ENCODE measurements at places on chromosomes 3 and 15.

GRCh38 chr3:31980530-31981205, 394 bp downstream of the OSBPL10 start:
- no peak for DNase-seq

- DNase-seq: no peak
These were observed 149.0 kb downstream of the PGPEP1L start for GRCh38 chr15:98858610-98859023.

GRCh38 chr15:86493884-86494283, 414.2 kb downstream of the AGBL1 start:
- no peak for DNase-seq

DNA sequence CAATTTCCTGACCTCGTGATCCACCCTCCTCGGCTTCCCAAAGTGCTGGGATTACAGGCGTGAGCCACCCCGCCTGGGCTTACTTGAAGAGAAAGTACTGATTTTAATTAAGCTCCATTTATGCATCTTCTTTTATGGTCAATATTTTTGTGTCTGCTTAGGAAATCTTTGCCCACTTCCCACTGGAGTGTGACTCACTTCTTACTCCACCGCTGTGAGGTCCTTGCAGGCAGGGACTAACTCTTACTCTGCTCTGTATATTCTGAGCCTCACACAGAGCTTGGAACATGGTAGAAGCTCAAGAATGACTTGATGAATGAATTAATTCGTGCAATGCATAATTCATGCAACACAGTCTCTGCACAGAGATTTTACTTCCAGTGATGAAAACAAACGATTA, 2.9 kb upstream of the TM4SF19 start:
- DNase-seq: no peak

- DNase-seq: no peak
These were observed 55.9 kb upstream of the C3orf80 start for GRCh38 chr3:160169139-160169976.

- DNase-seq: peak; percentile 29
These were observed 150.5 kb downstream of the CFAP20DC start for GRCh38 chr3:58899159-58899952.

- DNase-seq: no peak
These were observed 56.5 kb upstream of the GATA2 start for GRCh38 chr3:128549283-128550112.

GRCh38 chr3:197736010-197736490, 654 bp downstream of the RUBCN start:
- peak; percentile 34 for DNase-seq

DNA sequence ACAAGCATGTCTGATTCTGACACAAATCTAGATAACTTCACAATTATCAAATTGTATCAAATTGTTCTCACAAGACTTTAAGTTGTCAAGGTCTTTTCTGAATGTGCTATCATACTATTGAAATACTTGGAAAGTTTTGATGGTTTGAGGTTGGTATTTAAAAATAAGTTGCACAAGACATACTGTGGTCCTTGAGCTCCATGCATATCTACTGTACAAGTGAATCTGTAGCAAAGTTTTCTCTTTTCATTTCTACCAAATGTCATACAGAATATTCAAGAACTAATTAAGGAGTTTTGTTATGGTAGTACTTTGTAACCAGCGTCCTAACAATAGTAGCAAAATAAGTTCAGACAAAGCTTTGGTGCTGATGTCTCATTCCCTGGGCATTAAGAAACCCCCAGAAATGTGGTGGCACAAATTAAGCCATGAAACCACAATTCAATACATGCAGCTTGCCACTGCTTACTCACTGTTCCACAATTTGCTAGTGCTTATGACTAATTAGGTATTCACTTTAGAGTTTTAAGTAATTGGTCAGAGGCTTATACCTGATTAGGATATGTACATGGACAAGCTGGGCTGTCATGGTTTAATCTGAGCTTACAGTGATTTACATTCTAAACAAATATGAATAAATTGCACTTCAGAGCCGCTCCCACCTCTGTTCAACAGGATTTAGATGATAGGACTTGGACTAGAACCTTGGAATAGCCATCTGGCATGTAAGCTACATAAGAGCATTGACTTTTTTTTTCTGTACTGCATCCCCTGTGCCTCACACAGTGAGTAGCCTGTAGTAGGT, 8.8 kb downstream of the TBC1D23 start:
- DNase-seq: no peak

GRCh38 chr15:69992348-69992747, 105.4 kb downstream of the TLE3 start:
- DNase-seq: no peak

DNA sequence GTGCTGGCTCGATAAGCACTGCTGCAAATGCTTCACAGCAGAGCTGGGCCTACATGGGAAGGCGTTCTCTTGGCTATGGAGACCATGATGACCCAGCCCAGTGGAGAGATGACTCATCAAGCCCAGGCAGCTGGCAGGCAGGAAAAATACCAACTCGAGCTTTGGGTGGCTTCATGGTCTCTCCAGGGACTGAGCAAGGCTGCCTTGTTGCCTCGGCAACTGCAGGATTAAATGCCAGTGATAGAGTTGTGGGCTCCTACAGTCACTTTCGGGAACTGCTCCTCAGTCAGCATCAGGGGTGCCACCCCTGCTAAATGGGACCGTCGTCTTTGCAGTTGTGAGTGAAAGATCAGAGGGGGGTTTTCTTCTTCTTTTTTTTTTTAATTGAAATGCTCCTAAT, 54.6 kb upstream of the MYZAP start:
- no peak for DNase-seq

DNA sequence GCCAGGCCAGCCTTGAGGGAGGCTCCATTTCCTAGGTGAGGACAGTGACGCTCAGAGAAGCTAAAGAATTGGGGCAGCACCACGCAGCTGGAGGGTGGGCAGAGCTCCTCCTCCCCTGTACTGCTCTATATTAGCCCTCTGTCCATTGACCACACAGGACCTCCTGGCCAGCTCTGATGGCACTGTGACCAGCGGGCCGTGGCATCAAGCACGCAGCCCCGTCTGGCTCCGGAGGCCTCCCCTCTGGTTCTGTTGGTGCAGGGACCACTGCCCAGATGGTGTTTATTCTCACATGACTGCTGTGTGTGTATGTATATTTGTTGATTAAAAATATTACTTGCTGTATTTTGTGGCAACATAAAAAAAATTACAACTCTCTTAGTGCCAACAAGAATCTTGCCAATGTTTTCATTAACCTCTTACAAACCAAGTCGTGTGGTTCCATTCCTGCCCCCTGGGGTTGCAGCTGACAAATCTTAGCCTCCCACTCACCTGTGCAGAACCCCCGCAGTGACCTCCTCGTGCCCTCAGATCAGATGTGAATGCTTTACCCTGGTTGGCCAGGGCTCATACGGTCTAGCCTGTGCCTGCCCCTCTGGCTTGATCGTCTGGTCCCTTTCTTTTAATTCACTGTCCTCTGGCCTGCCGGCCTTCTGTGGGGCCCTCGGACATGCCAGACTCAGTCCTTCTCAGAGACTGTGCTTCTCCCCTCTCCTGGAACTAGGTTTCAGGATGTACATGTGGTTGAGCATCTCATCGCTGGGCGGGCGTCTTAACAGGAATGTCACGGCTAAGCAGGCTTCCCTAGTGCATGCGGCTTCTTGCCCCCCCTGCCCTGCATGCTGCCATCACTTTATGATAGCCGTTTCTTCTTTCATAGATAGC, 14.8 kb downstream of the CHCHD6 start:
- DNase-seq: no peak

GRCh38 chr3:71786217-71786549, 1.2 kb upstream of the PROK2 start:
- DNase-seq: no peak

- no peak for DNase-seq
These were observed 174.9 kb downstream of the XXYLT1 start for GRCh38 chr3:195096053-195096452.

DNA sequence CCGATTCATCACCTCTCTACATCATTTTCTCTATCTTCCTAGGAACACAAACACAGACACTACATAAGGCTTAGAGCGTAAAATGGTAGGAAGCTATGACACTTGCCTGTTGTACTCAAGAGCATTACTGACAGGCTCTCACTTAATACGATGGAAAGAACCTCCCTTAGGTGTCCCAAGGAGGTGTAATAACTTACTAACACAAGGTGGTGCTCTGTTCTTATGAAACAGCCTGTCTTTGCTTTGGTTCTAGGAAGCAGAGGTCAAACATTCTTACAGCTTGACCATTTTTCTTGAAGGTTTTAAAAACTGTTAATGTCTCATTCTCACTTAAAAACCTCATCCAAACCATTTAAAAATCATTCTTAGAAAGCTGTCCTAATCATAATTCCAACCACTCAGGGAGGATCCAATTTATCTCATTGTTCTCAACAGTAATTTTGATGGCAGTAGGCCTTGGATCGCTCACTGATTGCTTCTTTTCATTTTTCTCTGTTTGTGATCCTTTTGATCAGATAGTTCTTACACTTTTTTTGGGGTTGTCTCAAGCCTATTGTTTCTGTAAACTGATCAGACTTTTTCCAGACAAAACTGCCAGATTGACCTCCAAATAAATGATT, 317.8 kb upstream of the AGTR1 start:
- DNase-seq: no peak

- DNase-seq: no peak
These were observed 1017.4 kb downstream of the SQOR start for GRCh38 chr15:46652266-46652665.

DNA sequence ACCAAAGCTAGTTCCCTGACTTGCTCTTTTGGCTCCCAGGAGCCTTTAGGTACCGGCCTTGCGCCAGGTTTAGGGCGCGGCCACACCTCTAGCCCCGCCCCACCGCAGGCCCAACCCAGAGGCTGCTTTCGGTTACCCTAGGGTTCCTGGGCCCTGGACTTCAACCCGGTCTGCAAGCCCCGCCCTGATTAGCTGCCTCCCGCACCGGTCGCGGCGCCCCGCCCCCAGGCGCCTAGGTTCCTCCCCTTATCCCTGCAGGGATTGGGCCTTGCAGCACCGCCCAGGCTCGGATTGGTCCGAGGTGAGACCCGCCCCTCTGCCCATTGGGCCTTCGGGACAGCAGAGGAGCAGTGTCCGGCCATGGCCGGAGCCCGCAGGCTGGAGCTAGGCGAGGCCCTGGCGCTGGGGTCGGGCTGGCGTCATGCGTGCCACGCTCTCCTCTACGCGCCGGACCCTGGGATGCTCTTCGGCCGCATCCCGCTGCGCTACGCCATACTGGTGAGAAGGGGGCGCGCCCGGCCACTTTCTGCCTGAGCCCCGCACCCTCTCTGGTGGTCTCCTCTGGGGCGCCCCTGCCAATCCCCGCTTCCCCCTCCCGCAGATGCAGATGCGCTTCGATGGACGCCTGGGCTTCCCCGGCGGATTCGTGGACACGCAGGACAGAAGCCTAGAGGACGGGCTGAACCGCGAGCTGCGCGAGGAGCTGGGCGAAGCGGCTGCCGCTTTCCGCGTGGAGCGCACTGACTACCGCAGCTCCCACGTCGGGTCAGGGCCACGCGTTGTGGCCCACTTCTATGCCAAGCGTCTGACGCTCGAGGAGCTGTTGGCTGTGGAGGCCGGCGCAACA, at the start of gene NUDT16:
TSS of gene NUDT16 (plus strand) at position 330 of the 847 bp plus-strand sequence. CDS start at position 361, 31 bp downstream.
- peak; percentile 97 for DNase-seq

DNA sequence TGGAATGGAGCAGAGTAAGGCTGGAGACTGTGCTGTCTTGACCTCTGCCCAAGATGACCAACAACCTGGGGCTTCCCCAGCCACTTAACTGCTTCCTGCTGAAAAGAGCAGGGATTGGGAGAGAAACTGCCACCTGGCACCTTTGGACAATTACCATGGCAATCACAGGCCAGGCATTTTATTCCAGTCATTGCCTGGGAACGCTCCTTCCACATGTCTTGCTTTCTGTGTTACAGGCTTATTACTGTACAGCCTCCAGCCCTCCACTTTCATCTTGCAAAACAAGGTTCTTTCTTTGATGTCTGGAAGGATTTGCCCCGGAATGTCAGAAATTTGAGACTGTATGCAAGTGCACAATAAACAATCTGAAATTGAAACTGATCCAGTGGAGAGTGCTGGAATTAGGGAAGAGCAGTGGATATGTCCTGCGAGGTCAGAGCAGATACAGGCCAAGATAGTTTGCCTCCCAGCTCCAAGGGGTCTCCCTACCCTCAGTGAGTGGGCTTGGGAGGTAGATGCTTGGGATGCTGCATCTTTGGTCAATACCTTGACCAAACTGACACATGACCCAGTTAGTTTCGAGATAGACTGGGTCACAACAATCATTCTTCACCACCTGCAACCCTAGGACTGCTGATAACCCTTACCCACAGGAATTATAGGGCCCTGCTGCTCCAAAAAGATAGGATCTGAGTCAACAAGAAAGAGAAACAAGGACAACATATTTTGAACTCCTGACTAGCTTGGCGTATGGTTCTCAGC, 2.7 kb downstream of the PPP1R14D start:
- DNase-seq: no peak

Measured in CD4-positive, alpha-beta T cell treated with Interleukin-12 subunit alpha and Interleukin-12 subunit beta, for 1 hour (primary cell).